OCI-M1 (cell line): ENCODE measurements at places on chromosomes 2 and 18.

DNA sequence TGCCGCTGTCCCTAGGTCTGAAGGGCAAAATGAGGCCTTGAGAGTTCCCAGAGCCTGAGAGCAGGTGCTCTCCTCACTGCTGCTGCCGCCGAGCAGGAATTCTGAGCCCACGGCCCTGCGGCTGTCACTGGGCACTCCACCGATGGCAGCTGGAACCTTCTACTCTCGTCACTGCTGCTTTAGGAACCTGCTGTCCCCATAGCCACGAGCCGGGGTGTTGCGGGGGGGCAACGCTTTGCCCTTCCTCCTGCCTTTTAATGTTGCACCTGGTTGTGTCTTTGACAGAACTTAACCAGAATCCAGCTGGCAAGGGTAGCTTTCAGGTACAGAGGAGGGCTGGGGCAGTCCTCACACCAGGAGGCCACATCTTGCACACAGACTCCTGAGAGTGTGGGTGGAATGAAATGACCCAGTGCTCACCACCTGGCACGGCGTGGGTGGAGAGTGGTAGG, 32.3 kb downstream of the NCK2 start:
- DNase-seq = no peak

DNA sequence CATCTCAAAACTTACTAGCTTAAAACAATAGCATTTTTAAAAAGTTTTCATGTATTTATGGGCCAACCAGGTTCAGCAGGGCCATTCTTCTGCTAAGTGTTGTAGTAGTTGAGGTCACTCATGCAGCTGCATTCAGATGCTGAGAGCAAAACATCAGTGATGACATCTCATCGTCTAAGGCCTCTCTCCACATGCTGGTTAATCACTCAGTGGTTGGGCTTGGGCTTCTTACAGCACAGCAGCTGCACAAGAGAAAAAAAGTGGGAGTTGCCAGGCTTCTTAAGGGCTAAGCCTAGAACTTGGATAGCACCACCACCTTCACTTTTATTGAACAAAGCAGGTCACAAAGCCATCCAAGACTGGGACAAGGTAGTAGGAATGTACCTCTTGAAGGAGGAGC, 190.3 kb downstream of the IRS1 start:
- DNase-seq = peak; percentile 62

DNA sequence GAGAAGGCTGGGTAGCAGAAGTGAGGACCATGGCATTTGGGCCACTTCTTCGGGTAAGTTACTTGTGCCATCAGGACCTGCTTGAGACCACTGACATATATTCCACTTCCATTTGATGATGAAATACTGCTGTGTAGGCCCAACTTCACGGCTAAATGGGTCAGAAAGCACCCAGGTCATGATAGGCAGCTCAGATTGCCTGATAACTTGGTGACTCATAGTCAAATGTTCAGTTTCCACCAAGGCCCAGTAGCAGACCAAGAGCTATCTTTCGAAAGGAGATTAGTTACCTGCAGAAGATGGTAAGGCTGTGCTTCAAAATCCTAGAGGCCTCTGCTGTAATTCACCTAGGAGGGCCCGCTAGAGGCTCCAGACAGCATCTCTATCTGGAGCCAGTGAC, 31.8 kb upstream of the MEX3C start:
- DNase-seq = peak; percentile 23

DNA sequence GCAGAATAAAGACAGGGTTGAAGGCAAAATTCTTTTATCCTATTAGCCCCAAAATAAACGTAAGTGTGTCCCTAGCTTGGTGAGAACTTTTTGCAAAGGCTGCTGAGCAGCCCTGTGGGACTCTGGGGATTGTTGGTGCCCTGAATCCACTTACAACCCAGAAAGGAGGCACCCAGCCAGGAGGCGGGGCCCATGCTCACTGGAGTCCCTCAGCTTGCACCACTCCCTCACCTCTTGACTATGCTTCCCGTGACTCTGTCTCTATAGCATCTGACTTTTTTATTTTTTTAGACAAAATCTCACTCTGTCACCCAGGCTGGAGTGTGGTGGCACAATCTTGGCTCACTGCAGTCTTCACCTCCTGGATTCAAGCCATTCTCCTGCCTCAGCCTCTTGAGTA, 15.8 kb upstream of the COL6A3 start:
- no peak for DNase-seq

- DNase-seq = no peak
These were observed 272.9 kb downstream of the SLC8A1 start for GRCh38 chr2:40178971-40179370.

DNA sequence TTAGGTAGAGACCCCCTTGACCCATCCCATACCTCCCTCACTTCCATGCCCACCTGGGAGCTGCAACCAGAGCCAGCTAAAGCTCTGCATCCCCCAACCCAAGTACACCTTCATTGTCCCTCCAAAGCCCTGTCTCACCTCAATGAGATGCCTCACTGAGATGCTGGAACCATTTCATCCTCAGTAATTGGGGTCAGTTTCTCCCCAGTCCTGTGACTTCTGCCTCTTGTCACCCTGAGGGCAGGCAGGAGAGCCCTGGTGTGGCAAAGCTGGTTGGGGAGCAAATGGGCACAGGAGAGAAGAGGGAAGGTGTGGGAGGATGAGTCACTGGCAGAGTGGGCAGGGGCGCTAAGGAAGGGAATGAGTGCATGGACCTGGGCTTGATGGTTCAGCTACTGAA, 27.9 kb upstream of the NT5DC4 start:
- no peak for DNase-seq

DNA sequence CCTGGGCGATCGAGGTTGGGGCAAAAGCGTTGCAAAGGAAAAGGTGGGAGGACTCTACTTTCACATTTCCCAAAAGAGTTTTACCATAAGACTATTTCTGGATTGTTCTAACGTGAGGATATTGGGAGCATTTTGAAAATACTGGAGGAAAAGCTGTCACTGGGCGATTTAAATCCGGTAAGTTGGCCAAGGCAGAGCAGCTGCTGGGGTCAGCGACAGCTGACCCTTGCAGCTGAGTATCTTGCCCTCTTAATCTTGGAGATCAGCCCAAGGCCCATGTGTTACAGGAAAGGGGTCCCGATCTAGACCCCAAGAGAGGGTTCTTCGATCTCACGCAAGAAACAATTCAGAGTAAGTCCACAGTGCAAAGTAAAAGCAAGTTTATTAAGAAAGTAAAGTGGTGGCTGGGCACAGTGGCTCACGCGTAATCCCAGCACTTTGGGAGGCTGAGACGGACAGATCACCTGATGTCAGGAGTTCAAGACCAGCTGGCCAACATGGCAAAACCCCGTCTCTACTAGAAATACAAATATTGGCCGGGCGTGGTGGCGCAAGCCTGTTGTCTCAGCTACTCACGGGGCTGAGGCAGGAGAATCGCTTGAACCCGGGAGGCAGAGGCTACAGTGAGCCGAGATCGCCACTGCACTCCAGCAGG, 964 bp upstream of the ST3GAL5 start:
- DNase-seq = no peak

DNA sequence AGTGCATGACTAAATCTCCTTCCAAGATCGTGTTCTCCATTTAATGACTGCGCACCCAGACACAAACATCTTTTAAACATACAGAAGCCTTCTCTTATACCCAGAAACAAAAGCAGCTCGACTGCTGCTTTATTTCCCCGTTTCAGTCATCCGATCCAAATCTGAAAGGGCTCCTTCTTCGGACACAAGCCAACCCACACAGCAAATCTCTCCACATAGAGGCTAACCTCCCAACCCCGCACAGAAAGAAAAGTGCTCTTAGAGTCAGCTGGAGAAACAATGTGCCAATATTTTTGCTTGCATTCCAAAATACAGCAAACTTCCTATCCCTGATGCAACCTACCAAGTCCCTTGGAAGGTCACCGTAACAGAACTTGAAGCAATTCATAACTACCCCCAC, 29.1 kb downstream of the GAREM1 start:
- DNase-seq = no peak

DNA sequence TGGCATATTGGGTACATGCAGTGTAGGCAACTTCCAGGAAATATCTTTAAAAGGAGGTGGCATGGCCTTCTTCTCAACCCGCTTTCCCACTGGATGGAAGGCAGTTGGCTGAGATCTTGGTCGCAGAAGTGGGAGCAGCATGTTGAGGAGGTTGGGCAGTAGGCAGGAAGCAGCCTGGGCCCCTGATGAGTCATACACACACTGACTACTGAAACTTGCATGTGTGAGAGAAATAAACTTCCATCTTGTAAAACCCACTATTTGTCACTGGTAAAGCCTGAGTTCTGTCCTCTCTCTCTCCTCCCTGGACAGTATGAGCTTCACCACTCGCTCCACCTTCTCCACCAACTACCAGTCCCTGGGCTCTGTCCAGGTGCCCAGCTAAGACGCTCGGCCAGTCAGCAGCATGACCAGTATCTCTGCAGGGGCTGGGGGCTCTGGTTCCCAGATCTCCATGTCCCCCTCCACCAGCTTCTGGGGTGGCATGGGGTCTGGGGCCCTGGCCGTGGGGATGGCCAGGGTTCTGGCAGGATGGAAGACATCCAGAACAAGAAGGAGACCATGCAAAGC, 233.8 kb upstream of the SPRED2 start:
- peak; percentile 5 for DNase-seq

GRCh38 chr2:145481334-145481922, 961.5 kb upstream of the ZEB2 start:
- no peak for DNase-seq

DNA sequence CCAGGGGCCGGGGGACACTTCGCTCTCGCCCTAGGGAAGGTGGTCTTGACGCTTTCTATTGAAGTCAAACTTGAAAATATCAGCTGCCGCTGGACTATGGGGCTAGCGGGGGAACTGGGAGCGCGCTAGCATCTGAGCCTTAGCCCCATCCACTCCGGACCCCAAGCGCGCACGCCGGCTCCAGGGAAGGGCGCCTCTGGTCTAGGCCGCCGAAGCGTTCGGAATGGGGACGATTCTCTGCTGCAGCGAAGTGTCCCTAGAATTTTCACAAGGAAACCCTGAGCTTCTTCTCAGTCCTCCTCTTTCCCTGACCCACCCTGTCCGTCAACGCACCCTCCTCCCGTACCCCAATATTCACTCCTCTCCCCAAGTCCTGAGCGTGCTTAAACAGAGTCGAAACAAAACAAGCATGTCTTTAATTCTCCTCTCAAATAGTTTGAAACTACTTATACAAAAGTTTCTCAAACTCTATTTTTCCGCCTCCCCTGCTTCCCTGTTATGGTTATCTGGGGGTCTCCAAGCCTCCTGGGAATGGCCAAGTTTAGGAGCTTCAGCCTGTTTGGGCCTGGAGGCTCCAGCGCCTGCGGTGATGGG, 5.0 kb downstream of the RAX start:
- no peak for DNase-seq

DNA sequence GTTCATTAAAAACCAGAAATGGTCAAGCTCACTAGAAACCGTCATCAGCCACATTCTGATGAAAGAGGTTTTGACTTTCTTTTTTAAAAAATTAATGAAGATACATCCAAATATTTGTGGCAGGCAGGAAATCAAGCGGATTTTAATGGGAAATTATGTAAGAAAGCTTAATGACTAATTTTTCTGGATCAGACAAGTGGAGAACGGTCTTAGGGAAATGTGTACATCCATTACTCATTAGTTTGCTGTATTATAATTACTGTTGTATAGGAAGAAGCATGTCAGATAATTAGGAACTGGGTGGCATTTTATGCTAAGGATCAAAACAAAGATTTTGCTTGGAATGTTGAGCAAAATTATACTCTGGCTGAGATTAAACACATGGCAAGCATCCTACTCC, 39.4 kb downstream of the AGAP1 start:
- DNase-seq = no peak

- DNase-seq = no peak
These were observed 10.8 kb downstream of the MLPH start for GRCh38 chr2:237497838-237498186.

GRCh38 chr2:134119117-134119712, 134.7 kb upstream of the MGAT5 start:
- DNase-seq = peak; percentile 66

DNA sequence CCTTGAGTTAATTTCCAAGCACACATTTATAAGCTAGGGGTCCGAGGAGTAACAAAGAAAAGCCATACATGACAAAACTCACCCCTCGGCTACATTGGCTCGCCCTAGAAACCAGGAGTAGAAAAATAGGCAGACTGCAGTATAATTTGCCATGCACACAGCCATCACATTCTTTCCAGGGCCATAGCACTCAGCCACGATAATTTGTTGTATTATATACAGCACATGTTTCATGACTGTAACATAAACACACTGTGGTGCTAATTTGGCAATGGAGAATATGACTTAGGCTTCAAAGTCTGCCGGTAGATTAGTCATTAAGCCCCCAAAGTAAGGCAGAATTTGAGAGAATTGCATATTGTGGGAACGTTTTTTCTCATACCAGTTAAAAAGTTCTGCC, 254.9 kb downstream of the ZNF521 start:
- no peak for DNase-seq

GRCh38 chr2:102041351-102041750, 49.6 kb downstream of the IL1R2 start:
- DNase-seq = no peak

GRCh38 chr2:30155202-30155601, 8.4 kb downstream of the YPEL5 start:
- DNase-seq = no peak
